Left lung (tissue), 14 donors: ENCODE measurements at places on chromosomes 11 and 22.

DNA sequence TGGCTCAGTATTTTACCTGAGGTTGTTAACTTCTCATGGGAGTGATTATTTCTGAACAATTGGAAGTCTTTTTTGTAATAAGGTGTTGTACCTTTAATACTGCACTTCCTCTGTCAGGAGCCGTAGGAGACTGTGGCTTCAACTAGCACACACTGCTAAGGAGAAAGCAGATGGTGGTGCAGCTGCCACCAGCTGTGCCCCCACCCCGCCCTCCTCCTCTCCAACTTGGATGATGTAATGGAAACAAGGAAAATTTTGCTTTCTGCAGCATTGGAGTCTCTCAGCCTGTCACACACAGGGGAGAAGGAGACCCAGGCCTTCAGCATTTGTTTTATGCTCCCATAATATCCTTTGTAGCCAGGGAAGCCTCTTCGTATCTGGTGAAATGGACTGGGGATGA is 91.2 kb downstream of the TEAD1 start:
- no peak for DNase-seq

DNA sequence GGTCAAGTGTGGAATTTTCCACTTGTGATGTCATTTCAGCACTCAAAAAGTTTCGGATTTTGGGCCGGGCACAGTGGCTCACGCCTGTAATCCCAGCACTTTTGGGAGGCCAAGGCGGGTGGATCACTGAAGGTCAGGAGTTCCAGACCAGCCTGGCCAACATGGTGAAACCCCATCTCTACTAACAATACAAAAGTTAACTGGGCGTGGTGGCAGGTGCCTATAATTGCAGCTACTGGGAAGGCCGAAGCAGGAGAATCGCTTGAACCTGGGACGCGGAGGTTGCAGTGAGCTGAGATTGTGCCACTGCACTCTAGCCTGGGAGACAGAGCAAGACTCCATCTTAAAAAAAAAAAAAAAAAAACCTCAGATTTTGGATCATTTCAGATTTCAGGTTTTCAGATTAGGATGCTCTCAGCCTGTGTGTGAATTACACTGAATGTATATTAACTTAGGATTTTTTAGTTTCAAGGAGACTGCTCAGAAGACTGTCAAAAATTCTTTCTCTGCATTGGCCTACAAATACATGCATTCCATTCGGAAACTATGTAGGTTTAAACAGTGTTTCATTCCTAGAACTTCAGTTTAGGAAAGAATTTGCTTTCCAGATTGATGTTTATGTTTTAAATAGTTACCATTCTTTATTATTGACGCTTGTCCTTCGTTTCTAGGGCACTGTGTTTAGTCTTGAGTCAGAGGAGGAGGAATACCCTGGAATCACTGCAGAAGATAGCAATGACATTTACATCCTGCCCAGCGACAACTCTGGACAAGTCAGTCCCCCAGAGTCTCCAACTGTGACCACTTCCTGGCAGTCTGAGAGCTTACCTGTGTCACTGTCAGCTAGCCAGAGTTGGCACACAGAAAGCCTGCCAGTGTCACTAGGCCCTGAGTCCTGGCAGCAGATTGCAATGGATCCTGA is 48.0 kb downstream of the BID start:
- DNase-seq = no peak

- DNase-seq = no peak
Measured at GRCh38 chr22:17846326-17846992, 72.2 kb upstream of the BID start.

GRCh38 chr22:49051491-49052022 is 776.1 kb downstream of the BRD1 start:
- no peak for DNase-seq

- DNase-seq = no peak
Measured at GRCh38 chr11:23022854-23023253, 162.6 kb upstream of the CCDC179 start.

GRCh38 chr22:36430863-36431262 is 43.1 kb upstream of the MYH9 start:
- DNase-seq = no peak

GRCh38 chr11:130278151-130278550 is 36.6 kb downstream of the ZBTB44 start:
- DNase-seq = no peak
